Fibroblast of lung (primary cell): ENCODE measurements at places on chromosomes 2 and 18.

DNA sequence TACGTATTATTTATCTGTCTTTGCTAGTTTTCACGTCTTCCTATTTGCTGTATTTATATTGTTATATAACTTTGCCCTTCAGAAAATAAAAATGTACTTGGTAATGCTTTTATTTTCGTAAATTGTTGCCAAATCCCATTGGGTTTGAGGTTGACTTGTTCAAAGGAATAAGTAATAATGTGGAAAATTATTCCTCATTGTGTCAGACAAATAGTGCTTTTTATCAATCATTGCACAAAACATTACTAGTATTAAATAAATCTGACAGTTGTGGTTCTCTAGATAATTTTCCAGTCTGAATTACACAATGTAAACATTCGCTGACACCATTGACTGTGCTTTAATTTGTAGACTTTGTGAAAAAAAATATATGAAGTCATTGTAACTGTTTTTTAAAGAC, 798.3 kb upstream of the TMEFF2 start:
- no peak for DNase-seq

DNA sequence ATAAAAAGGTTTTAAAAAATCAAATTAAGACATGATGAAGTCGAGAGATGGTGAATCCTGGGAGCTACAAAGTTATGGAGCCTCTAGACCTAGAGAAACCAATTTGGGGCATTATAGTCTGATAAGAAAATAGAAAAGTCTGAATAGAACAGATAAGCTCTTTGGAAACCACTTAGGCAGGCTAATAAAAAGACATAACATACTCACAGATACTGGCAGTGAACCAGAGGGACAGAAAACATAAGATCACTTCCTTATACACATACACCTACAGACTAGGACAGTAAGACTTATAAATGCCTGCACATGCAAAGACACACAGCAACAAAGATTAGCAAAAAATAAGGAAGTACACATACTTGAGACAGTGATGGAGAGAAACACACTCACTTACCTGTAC, 20.0 kb downstream of the SMC6 start:
- no peak for DNase-seq

GRCh38 chr2:157751462-157752058, 122.9 kb upstream of the ACVR1C start:
- peak; percentile 77 for DNase-seq

DNA sequence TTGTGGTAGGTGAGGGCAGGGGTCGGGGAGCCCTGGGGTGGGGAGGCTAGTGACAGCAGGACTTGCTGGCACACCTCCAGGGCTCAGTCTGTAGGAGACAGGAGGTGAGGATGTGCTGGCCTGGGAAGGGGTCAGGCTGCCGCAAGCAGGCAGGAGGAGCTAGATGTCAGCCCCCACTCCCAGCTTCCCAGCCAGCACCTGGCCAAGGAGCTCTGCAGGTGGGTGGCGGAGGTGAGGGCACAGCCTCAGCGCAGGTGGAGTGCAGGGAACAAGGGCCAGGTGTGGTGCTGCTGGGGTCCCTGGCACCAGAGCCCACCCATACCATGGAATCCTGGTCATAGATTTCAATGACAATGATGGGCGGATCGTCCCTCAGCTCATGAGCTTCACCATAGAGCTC, 2.9 kb downstream of the OTOF start:
- no peak for DNase-seq

GRCh38 chr2:160308915-160309314, 108.8 kb upstream of the ITGB6 start:
- no peak for DNase-seq

GRCh38 chr2:204454672-204455380, 90.4 kb upstream of the PARD3B start:
- DNase-seq, result no peak

GRCh38 chr18:13241893-13242175, 23.3 kb downstream of the LDLRAD4 start:
- no peak for DNase-seq

DNA sequence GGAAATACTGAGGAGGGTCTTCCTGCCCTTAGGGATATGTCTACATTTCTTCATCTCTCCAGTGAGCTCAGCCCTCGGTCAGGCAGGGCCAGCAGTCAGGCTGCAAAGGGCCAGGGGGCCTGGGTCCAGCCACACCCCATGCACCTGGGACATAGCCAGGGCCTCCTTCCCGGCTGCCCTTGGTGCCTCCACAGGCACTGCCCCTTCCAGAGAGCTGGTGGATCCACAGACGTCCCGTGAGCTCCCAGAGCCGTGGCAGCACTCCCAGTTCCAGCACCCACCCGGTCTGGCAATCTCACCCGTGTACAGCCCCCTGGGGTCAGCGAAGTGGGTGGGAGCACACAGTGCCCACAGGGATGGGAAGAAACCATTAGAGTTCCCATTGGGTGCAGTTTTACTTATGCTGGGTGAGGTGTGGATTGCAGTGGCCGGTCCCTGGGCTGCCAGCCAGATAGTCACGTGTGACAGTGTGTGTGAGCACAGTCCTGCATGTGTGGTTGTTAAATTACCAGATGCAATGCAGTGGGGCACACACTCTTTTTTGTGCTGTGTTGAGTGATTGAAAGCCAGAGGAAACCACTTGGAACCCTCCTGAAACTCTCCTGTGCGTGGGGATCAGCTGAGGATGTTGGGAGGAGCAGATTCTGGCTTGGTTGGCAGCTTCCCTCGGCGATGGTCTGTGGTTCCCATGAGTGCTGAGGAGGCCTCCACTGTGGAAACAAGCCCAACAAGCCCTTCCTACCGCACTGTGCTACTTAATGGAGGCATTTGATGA, 131.0 kb downstream of the SNTG2 start:
- DNase-seq, result peak; percentile 1

GRCh38 chr2:64654063-64654811, 524 bp upstream of the SERTAD2 start:
- DNase-seq, result peak; percentile 73

DNA sequence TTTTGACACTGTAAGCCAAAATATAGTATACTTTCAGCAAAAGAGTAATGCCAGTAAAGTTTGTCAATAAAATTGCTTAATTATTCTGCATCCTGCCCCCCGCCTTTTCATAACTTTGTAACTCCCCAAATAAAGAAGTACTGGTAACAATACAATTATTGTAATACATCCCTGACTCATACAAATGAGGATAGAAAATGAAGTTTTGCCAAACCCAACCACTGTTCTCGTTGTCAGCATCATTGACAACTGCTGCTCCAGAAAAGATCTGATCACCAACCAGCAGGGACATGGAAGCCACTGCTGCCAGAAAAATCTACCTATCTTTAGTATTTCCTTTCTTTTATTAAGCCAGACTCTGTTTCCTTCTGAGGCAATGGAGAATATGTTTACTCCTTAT, 27.1 kb downstream of the SCN3A start:
- DNase-seq, result no peak
